ENCODE measurements at places on chromosomes 2 and 18. TPM values are rescaled to one million over a fixed set of nuclear protein-coding genes. Genes with fewer than 3 reads are reported as not detected.

DNA sequence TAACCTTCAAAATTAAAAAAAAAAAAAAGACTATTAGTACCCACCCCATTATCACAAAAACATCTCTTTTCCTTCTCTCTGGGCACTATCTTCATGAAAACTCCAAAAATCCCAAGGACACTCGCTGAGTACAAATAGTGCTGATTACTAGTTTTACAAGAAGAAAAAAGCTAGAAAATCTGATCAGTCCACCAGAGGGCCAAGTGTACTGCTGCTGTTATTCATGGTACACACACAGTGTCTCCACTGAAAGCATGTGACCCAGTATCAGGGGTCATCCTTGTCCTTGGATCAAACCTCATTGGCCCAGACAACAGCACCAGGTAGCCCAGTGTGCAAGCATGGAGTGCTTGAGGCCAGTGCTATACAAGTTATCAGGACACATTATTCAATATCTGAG is 382.7 kb upstream of the KLHL29 start:
- no peak overlapping the region for H3K27ac ChIP-seq
- no peak overlapping the region for H3K4me3 ChIP-seq
- DNase-seq = no peak

DNA sequence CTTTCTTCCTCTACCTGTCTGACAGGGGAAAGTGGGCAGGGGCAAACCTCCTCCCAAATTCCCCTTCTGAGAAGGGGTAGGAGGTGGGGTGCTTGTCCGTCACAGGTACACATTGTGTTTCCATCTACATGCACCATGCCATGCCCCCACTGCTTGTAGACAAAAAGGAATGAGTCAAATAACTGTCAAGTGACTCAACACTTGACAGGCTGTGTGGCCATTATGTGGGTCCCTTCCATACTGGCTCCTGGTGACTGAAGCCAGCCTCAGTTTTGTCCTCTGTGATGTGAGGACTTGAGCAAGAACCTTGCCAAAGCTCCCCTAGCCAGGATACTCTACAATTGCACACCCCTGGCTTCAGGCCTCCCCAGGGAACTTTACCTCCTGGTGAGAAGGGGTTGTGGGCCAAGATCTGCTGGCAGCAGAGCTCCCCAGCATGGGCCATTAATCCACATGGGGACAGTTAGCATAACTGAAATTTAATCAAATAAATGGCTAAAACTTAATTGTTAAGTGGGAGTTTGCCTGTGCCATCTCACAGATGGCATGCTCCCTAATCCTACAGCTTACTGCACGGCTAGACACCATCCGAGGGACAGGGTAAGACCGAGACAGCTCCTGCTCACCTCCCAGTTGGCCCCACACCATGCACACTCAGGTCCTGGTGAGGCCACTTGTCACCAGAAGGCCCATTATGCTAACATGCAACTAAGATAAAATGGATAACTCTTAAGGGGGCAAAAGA is 140.2 kb downstream of the BCL11A start:
- peaks cover 3% of the 10 kb centered on the region for H3K27me3 ChIP-seq
- no peak for DNase-seq
- no peak overlapping the region for H3K27ac ChIP-seq
- H3K36me3 ChIP-seq = no peaks in the 10 kb centered on the region
- no peak overlapping the region for H3K4me3 ChIP-seq
- H3K4me1 ChIP-seq = peaks cover 14% of the 10 kb centered on the region

- H3K4me3 ChIP-seq = no peak overlapping the region
- DNase-seq = peak; percentile 56
- H3K36me3 ChIP-seq = no peaks in the 10 kb centered on the region
- peaks cover 4% of the 10 kb centered on the region for H3K4me1 ChIP-seq
These were observed 11.1 kb upstream of the VPS4B start for GRCh38 chr18:63433334-63433866.

DNA sequence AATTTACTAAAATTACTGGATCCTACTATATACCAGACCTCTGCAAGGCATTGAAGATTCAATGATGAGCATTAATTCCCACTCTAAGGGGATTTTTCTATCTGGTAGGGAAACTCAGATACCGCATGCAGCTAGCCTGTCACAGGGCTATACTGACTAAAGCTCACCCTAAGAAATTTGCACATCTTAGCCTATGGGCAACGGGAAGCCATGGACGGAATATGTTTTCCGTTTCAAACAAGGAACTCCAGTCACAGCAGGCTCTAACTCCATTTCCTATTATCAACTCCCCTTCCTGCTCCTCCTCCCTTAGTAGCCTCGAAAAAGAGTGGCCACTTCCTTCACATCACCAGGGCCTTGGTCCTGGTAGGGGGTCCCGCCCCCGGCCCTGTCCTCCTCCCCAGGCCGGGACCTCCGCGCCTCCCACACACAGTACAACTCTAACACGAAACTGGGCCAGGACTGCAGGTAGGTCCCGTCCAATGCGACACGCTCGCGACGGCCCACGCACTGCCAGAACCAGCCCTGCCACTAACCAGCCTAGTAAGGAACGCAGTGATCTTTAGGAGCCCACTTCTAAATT is 659 bp upstream of the COX5B start:
- H3K36me3 ChIP-seq = peaks cover 35% of the 10 kb centered on the region
- peaks cover 12% of the 10 kb centered on the region for H3K4me1 ChIP-seq
- H3K27me3 ChIP-seq = no peaks in the 10 kb centered on the region
- DNase-seq = no peak
- peak overlapping the region; percentile 90 for H3K27ac ChIP-seq

DNA sequence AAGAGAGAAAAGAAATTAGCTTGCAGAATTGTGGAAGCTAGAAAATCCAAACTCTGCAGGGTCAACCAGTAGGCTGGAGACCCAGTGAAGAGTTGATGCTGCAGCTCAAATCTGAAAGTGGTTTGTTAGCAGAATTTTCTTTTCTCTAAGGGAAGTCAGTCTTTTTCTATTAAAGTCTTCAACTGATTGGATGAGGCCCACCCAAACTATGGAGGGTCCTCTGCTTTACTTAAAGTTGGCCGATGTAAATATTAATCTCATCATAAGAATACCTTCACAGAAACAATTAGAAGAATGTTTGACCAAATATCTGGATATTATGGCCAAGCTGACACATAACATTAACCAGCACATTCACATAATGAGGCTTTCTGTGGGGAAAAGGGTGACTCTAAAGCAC is 73.7 kb downstream of the FTCDNL1 start:
- peaks cover 17% of the 10 kb centered on the region for H3K27me3 ChIP-seq
- no peaks in the 10 kb centered on the region for H3K36me3 ChIP-seq
- H3K4me3 ChIP-seq = no peak overlapping the region

DNA sequence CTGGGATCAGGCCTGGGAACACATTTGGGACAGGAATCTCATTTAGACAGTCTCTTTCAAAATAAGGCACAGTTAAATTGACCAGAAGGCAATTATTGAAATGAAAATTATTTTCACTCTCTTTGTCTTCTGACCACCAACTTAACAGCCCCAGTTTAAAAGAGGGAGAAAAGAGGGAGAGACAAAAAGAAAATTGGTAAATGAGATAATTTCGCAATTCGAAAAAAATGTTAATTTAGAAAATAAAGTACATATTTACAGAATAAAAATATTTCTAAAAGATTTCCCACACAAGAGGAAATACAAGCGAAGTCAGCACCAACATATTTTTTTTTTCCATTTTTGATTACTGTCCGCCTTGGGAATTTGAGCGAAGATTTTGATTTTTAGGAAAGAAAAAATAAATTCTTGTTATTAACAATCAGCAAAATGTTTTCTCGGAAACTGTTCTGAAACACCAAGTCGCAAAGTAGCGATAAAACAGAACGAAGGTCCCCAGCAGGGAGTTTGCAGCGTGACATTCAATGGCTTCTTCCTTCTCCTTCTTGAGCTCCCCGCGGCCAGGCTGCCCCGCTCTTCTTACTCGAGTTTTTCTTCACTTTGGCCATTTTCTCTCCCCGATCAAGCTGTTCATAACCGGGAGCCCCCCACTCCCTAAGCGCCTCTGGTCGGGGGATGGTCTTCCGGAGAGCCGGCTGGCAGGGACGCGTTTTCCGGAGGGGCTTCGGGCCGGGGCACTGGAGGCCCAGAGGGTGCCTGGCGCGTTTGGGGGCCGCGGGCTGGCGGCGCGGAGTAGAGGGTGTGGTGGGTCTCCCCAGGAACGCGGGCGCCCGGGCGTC is 5.0 kb downstream of the SP9 start:
- no peak overlapping the region for H3K27ac ChIP-seq
- no peaks in the 10 kb centered on the region for H3K36me3 ChIP-seq
- DNase-seq = no peak
- peaks cover 6% of the 10 kb centered on the region for H3K4me1 ChIP-seq

- peaks cover 6% of the 10 kb centered on the region for H3K4me1 ChIP-seq
- no peak overlapping the region for H3K4me3 ChIP-seq
- peaks cover 17% of the 10 kb centered on the region for H3K27me3 ChIP-seq
- H3K36me3 ChIP-seq = no peaks in the 10 kb centered on the region
- DNase-seq = no peak
These were observed 87.9 kb downstream of the TNS1 start for GRCh38 chr2:217914878-217915277.

DNA sequence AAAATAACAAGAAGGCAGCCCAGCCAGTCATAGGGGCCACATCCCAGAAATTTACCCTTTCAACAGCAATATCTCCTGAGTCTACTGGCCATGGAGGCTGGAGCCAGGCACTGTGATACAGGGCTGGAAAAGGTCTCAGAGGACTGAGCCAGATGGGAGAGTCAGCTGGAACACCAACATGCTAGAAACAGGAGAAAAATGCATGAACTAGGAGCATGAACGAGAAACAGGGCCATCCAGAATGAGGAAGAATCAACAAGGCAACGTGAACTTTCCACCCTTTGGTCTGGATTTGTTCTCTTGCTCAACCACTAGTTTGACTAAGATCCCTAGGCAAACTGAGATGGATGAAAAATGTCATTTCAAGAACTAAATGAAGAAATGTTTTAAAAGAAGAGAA is 13.1 kb downstream of the PID1 start:
- peaks cover 82% of the 10 kb centered on the region for H3K36me3 ChIP-seq
- H3K4me1 ChIP-seq = peaks cover 17% of the 10 kb centered on the region
- H3K27ac ChIP-seq = no peak overlapping the region
- DNase-seq = no peak
- H3K27me3 ChIP-seq = no peaks in the 10 kb centered on the region

DNA sequence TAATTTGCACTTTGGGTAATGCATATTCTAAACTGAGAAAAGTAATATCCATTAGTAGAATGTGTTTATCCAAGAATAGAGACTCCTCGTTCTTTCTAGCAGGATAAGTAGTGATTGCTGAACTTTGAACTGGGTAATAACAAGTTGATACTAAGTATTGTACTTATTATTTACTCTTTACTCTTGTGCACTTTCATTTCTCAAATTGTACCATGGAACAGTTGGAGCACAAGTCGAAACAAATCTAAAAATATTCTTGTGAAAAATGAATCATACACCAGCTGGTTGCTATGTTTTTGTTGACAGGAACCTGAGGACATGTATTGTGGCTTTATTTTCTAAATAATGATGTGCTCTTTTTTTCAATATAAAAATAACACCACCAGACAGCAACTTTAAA is 111.9 kb downstream of the RGPD3 start:
- no peak overlapping the region for H3K27ac ChIP-seq
- H3K36me3 ChIP-seq = no peaks in the 10 kb centered on the region
- no peaks in the 10 kb centered on the region for H3K27me3 ChIP-seq

DNA sequence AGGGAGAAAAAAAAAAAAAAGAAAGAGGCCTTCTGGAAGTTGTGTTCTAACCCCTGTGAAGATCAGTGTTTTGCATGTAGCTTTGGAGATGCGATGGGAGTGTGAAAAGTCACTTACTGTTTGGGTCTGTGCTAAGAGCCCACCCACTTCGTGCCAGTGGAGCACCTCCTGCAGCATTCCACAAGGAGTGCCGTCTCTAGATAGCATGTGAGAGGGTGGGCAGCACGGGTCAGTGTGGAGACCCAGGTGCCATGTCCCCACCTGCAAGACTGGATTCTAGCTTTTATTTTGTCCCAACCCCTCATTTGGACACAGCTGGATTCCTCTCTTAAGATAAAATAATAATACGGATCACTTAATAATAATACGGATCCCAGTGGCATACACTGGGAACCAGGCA is 12.5 kb upstream of the TMEM185B start:
- H3K4me3 ChIP-seq = no peak overlapping the region
- DNase-seq = no peak
- no peaks in the 10 kb centered on the region for H3K27me3 ChIP-seq
- H3K4me1 ChIP-seq = peaks cover 9% of the 10 kb centered on the region
- no peak overlapping the region for H3K27ac ChIP-seq
- H3K36me3 ChIP-seq = no peaks in the 10 kb centered on the region

DNA sequence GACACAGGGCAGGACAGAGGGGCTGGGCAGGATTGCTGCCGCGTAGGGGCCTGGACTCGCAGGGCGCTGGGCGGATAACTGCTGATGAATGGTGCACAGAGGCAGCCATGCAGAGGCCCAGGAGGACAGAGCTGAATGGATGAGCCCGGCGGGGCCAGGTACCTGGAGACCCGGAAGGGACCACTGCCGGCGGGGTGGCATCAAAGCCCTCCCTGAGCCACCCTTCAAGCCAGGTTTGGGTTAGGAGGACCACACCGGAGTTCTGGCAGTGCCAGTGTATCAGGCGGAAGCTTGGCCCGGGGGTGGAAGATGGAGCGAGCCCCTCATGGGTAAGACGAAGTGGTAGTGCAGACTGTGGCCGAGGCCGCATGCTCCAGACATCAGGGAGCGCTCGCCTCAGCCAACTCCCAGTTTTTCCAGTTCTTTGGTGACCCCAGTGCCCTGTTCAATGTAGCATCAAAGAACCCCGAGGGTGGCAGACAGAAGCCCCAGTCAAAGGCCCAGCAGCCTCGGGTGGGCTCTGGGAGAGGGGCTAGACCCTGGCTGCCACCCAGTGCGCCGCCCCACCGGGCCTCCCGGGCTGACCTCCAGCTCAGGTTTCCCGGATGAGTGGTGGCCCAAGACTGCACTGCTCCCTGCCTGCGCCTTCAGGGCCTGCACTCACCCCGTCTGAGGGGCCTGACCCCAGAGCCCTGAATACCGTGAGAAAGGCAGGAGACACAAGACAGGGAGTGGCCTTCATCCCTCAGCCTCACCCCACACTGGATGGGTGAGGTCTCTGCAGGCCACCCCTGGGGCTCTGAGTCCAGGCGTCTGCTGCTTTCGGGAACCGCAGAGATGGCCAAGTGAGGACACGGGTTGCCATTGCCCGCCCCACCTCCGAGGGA is 50.9 kb downstream of the ACAA2 start:
- H3K4me1 ChIP-seq = no peaks in the 10 kb centered on the region
- no peak overlapping the region for H3K4me3 ChIP-seq
- no peak for DNase-seq
- H3K27ac ChIP-seq = no peak overlapping the region

- H3K27me3 ChIP-seq = peaks cover 77% of the 10 kb centered on the region
- H3K4me3 ChIP-seq = no peak overlapping the region
- H3K27ac ChIP-seq = no peak overlapping the region
- no peaks in the 10 kb centered on the region for H3K4me1 ChIP-seq
- H3K36me3 ChIP-seq = no peaks in the 10 kb centered on the region
These were observed 166.3 kb upstream of the SKOR2 start for GRCh38 chr18:47417807-47418206.

Gene GCG
- total RNA-seq = not detected

Gene FAHD2B
- total RNA-seq = 12.1 TPM

Gene ZNF804A
- total RNA-seq = not detected

All from MCF 10A (cell line).